ENCODE measurements at places on chromosomes 2 and 18.

DNA sequence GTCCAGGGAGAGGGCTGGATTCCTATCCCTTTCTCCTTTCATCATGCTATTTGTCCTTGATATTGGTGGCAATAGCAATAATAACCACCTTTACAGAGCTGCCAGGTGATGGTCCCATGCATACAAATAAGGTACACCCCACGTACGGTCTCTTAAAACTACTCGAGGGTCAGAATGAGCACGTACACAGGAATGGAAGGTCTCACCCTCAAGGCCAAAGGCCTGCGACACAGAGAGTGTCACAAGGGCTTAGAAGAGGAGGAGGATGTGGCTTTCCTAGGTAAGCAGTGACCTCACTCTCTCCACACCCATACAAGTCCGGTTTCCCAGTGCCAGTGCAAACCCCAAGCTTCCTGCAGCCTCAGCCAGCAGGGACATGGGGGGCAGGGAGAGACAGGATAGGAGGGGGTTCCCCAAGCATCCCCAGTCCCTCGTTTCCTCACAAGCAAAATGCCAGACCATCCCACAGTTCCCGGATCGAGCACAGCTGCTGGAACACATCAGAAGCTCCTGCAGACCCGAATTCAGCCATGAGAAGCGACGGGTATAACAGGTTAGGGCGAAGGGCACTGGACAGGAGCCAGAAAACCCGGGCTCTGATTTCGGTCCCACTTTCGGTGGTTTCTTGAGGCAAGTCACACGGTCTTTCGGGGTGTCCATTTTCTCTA lies 49.2 kb downstream of the PLB1 start:
- no peak for DNase-seq

- DNase-seq, result no peak
These were observed 103.1 kb downstream of the SH3BP4 start for GRCh38 chr2:235054919-235055318.

GRCh38 chr18:64137914-64138313 lies 11.0 kb downstream of the LINC00305 start:
- no peak for DNase-seq

DNA sequence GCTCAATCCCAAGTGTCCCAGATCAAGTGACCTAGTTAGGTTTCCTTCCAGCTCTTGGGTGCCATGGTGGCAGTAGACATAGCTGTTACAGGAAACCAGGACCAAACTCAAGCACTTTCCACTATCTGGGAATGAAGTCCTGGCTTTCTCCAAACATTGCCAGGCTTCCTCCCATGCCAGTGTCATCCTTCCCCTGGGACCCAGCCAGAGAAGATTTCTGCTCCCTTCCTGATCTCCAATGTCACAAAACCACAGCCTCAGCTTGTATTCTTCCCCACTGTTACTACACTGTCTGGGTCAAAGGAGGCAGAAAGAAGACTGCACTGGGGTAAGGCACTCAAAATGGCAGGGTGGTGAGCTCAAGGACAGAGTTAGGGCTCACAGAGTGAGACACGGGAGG lies 347.1 kb downstream of the TNS1 start:
- DNase-seq, result no peak

DNA sequence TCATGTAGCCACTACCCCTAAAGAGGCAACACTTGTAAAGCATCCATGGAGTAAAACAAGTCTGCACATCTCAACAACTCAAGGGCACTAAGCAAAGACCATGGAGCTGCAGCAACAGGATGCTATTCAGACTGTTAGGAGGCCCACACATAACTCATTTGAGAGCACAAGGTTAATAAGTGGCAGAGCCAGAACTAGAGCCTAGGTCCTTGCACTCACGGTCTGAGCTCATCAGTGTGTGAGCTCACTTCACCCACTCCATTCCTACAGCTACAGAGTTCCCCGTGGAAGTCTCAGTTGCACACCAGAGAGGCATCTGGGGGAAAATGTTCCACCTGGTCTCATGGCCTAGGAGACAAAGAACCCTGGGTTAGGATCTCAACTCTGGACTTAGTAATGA lies 35.0 kb downstream of the TTC32 start:
- DNase-seq, result no peak

- no peak for DNase-seq
These were observed 50.5 kb upstream of the FHOD3 start for GRCh38 chr18:36247036-36247435.

DNA sequence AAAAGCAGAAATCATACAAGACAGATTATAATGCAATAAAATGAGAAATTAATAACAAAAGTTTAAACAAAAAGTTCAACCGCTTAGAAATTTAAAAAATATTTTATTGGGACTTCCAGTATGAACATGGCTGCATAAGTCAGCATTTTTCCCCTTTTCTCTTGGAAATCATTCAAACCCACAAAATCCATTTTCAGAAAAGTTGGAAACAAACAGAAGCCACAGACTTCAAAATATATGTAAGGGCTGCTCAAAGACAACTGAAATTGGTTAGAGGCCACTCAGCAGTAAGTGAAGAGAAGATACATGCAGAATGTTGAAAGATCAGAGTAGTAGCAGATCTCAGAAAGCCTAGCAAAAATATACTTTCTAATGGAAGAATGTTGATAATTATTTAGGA lies 194.0 kb downstream of the DYSF start:
- DNase-seq, result no peak

DNA sequence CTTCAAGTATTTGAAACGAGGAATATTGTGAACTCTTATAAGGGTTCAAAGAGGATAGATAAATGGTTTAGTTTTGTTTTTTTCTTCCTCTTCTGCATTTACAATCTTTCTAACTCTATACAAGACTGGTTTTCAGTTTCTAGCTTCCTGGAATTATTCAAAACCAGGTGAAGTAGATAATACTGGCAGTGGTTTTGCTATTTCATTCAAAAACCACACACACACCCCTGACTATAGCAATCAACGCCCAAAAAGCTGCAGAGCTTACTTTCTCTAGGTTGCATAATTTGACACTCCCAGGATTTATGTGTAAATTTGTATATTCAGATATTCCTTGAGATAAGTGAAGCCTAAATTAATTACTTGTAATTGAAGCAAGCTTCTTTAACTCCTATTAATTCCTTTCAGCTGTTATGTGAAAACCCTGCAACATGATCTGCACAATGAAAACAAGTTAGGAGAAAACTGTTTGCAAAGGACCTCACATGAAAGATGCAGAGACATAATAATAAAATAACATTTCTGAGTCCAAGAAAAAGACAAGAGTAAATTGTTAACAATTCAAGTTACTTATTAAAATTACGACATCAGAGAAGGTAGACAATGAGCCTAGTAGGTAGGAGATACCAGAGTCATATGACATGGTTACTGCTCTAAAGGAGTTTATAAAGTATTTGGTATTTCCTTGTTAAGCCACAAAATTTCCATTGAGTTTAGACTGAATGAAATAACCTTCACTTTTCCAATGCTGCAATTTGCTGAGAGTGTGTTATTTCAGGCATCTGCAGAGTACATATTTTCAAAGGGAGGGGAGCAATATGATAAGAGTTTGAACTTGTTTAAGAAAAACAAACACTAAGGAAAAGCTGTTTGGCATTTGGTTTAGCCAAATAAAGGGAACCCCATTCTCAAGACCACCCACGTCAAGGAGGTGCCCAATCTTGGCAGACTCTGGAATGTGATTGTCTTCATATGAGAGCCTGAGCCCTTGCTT lies 1.6 kb upstream of the NFE2L2 start:
- no peak for DNase-seq

- DNase-seq, result no peak
These were observed 1.5 kb upstream of the PCBP1 start for GRCh38 chr2:70085711-70086277.

- DNase-seq, result no peak
These were observed 493.7 kb upstream of the CDH7 start for GRCh38 chr18:65257149-65257548.

- DNase-seq, result no peak
These were observed 4.0 kb downstream of the BAZ2B start for GRCh38 chr2:159612255-159612901.

GRCh38 chr2:63537306-63537705 lies 51.0 kb downstream of the WDPCP start:
- DNase-seq, result no peak

GRCh38 chr18:43642727-43643330 lies 365.5 kb upstream of the SYT4 start:
- DNase-seq, result no peak

GRCh38 chr2:974054-974453 lies 23.4 kb downstream of the SNTG2 start:
- no peak for DNase-seq

DNA sequence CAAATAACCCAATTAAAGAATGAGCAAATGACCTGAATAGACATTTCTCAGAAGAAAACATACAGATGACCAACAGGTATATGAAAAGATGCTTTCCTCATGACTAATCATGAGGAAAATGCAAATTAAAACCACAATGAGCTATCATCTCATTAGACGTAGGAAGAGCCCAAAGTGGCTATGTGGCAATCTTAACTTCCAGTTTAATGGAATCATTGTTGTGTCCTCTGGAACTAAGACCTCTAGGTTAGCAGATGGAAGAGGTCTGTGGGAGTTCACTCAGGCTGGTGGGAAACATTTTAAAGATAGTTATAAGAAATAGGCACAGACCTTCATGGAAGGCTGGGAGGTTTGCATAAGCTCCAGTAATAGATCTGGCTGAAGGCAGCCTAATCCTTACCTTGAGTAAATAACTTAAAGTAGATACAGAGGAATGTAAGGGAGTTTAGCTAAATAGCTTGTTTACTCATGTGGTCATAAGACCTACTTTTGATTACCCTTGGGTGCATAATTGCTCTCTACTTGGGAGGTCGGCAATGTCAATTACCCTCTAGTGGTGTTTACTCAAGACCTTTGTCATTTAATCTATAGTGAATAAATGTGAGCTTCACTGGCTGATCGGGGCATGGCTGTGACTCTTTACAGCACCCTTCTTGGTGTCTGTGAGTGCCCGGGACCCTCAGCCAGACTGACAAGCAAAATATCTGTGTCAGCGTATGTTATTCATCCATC lies 119.0 kb downstream of the GULP1 start:
- DNase-seq, result no peak

DNA sequence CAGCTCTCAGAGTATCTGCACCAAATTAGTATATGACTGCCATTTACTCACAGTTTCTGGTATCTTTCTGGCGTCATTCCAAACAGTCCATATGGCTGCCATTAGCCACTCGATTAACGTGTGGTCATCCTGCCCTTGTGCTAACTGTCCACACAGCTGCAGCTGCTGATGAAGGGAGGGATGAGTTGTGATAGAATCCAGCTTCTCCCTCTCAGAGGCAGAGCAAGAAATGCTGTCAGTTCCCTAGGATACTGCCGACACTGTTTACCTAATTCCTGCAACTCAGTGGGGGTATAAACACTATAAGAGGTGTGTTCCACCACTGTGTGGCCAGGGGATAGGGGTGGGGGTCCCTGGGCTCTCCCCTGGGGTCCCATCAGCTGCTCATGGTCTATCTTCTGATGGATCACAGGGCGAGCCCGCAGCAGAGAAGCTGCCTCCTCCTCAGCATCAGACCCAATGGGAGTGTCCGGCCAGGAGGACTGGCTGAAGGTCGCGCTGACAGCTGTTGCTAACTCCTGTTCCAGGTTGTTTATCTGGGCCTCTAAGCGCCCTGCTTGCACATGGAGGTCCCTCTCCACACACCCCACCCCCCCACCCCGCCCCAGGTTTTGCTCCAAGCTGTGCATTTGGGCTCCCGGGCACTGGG lies 17.3 kb upstream of the KLHL23 start:
- no peak for DNase-seq

DNA sequence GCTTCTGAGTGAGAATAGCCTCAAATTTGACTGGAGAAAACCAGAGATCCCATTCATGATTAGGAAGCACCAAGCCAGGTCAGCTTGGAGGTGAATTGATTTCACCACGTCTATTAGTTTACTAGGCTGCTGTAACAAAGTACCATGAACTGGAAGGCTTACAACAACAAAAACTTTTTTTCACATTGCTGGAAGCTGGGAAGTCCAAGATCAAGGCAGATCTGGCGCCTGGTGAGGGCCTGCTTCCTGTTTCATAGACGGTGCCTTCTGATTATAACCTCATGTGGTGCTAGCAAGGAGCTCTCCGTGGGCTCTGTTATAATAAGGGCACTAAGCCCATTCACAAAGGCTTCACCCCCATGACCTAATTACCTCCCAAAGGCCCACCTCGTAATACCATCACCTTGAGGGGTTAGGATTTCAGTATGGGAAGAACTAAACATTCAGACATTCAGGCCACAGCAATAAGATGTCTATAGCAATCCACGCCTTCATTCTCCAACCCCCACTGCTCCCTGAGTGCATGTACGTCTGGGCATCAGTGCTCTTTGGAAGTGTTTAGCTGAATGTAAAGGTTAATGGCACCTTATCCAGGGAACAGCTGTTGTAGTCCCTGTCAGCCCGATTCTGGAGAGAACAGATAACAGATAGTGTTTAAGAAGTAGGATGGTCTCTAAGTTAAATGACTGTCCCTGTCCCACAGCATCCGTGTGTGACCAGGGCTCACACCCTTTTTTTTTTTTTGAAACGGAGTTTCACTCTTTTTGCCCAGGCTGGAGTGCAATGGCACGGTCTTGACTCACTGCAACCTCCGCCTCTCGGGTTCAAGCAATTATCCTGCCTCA lies 89.2 kb downstream of the SOCS6 start:
- no peak for DNase-seq

DNA sequence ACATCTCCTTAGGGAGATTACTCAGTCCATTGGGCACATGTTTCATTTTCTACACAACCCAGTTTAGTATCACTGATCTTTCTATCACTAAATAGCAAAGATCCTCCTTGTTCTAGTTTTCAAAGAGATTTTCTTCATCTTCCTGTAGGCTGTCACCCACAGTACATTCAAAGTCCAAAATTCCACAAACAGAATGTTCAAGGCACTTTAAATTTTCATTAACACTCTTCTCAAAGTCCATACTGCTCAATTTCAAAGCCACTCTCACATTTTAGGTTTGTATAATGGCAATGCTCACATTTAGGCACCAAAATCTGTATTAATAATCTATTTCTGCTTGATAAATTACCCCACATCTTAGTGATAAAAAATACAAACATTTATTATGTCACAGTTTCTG lies 152.8 kb downstream of the FSIP2 start:
- no peak for DNase-seq

- no peak for DNase-seq
These were observed 209.2 kb upstream of the STK17B start for GRCh38 chr2:196380575-196380974.

DNA sequence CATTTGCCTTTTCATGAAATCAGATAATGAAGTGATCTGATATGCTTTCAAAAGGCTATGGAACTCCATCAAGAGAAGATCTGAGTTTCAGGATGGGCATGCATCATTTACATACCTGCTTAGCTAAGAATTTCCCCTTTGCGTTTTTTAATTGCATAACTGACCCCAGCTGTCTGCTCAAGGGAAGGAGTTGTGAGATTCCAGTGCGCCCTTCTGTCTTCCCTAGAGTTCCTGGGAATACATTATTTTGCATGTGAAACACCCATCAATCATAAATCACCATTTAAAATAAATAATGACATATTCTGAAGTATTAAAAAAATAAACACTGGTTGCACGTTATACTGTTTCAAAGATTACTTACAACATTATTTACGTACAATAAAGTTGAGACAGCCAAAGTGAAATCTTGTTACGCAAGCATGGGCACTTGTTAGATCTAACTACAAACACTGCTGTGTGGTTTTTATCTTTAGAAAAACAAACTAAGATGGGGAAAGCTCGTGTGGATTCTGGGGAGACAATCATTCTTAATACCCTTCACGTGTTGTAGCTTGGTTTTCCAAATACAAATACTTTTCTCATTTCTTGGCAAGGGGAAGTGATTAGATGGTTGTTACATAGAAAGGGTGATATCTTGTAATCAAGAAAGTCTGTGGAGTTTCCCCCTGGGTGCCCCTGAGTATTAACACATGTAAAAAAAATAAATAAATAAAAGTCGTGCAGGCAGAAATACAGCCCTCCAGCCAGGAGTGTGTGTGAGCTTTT lies 125.7 kb upstream of the LMAN1 start:
- no peak for DNase-seq

- no peak for DNase-seq
These were observed 63.5 kb upstream of the FZD7 start for GRCh38 chr2:201969938-201970785.

Measured in stimulated activated CD8-positive, alpha-beta memory T cell treated with anti-CD3 and anti-CD28 coated beads, Interleukin-4, amount 100 ng/mL, for 1 hour (primary cell).